Thoracic aorta (tissue), 2 donors: ENCODE measurements at places on chromosomes 2 and 18. TPM values are rescaled to one million over a fixed set of nuclear protein-coding genes. Genes with fewer than 3 reads are reported as not detected.

CRYGC gene
- not detected for total RNA-seq

CERKL gene
- total RNA-seq: not detected

GRCh38 chr2:223232896-223233295 lies 180.9 kb downstream of the KCNE4 start:
- no peak overlapping the region for H3K4me3 ChIP-seq
- DNase-seq: no peak
- no peak overlapping the region for H3K27ac ChIP-seq

DNA sequence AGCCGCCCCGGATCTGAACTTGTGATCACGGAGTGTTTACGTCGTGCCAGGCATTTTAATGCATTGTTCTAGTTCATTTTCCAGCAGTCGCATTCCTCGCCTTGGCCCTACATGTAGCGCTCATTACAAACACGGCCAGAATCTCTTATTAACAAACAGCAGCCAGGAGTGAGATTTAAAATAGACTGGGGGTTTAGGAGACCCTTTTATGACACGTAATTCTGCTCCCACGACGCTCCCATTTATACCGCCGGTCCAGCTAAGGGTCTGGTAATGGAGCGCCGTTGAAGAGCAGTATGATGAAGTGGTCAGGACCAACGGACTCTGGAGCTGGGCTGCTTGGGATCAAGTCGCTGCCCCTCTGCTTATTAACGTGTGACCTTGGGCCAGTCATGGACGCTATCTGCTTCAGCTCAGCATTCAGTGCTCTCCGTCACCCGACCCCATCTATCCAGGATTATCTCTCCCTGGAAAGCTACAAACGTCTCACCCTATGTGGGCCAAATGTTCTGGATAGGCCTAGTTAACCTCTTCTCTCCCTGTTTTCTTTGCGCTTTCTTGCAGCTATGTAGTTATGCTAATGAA lies 745 bp downstream of the MSH2 start:
- H3K27me3 ChIP-seq: no peaks in the 10 kb centered on the region
- H3K4me3 ChIP-seq: peak overlapping the region; percentile 84
- H3K4me1 ChIP-seq: peaks cover 17% of the 10 kb centered on the region
- no peak for DNase-seq
- no peaks in the 10 kb centered on the region for H3K36me3 ChIP-seq

DNA sequence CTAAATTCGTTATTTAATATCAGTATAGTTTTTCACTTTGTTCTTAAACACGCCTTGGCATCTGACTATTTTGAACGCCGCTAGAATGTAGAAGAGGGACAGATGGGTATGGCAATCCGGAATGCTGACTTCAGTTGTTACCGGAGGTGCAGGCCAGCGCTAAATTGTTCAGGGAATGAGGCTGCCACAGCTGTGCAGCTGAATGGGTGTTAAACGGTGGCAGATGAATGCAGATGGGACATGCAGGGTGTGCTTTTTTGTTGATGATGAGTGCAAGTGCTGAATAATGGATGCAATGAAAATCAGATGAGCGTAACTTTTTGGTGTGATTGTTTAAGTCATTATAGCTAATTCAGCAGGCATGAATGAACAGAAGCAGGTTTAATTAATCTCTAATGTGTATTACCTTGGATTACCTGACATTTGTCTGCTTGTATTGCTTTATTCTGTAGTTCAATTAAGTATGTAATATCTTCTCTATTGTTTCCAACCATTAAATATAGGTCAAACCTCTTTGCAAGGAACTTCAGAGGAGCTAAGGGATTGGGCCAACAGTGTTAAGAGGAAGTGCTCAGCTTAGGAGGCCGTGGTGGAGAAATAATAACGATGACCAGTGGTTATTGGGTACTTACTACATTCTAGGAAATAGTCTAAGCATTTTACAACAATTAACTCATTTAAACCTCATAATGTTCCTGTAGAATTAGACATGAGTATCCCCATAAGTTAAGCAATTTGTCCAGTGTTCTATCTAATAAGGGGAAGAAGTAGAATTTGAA lies 11.9 kb upstream of the CREG2 start:
- no peaks in the 10 kb centered on the region for H3K4me1 ChIP-seq
- H3K27me3 ChIP-seq: no peaks in the 10 kb centered on the region
- H3K4me3 ChIP-seq: no peak overlapping the region
- no peaks in the 10 kb centered on the region for H3K36me3 ChIP-seq
- H3K27ac ChIP-seq: no peak overlapping the region

DNA sequence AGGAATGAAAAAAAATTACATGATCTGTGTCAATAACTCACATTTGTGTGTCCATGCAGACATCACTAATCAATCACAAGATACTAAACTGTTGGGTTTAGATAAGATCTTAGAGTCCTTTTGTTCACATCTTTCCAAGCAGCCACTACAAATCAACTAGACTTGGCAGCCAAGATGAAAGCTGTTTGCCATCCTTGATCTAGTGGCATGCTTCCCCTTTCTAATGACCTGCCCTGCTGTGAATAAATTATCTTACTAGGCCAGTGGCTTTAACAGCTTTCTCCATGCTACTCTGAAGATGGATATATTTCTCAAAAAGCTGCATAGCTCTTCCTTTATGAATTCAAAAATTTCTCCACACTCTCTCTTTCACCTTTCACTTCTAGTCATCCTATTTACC lies 1338.0 kb upstream of the ACVR2A start:
- H3K27ac ChIP-seq: no peak overlapping the region
- H3K4me3 ChIP-seq: no peak overlapping the region
- no peaks in the 10 kb centered on the region for H3K27me3 ChIP-seq
- no peak for DNase-seq

TMEM87B gene
- 26.1 TPM for total RNA-seq
